ENCODE measurements at places on chromosomes 1 and 21.

DNA sequence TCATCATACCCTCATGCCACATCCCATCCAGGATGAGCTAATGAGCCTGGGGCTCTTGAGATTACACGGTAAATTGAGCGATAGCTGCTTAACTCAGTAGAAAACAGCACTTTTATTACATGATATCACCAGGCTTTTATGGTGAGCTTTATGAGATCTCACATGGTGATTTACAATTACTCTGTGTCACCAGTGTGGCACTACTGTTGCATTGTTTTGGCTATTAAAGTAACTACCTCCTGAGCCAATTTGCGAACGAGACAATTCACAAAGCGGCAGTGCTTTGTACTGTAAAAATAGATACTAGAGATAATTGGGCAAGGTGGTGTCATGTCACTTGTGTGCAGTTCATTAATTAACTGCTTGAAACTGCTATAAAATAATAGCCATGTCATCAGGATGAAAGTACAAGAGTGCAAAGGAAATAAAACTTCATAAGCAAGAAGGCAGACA lies 767.7 kb upstream of the ADGRL2 start:
- DNase-seq = no peak

DNA sequence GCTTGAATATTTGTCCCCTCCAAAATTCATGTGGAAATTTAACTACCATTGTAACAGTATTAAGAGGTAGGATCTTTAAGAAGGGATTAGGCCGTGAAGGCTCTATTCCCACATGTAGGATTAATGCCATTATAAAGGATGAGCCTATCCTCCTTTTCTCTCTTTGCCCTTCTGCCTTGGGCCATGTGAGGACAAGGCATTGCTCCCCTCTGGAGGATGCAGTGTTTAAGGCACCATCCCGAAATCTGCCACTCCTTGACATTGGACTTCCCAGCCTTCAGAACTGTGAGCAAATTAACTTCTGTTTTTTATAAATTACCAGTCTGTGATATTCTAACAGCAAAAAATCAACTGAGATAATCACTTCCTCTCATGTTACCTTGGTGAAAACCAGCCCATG lies 124.4 kb downstream of the TOMM20 start:
- DNase-seq = no peak

DNA sequence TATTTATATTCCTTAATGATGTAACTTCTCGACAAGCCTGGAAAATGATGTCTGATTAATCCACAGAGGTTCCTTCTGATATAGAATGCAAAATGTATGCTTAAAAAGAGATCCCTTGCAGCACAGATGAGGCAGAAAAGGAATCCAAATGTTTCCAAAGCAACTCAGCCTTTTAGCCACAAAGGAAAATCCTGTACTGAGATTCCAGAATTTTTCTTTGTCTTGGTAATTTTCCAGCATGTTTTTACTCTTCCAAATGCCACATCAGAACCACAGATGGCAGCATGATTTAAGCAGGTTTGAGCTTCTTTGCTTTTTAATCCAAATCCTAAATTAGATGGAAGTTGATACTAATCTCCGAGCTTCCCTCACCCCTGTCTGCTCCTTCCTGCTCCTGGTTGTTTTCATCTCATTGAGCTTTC lies 176.4 kb upstream of the PALMD start:
- no peak for DNase-seq

DNA sequence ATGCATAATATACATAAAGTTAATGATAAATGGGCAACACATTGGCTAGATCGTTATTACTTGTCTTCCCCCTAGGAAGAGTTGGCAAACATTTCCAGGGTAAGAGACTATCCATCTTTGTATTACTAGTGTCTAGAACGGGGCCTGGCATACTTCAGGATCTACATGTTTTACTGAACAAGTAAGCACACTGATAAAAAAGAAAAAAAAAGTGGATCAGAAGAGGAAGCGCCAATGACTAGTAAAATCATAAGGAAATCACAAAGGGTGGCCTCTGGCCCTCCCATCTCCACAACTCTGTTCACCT lies 482 bp downstream of the TM2D1 start:
- DNase-seq = no peak

GRCh38 chr1:62514746-62515423 lies 78.0 kb downstream of the USP1 start:
- DNase-seq = no peak

DNA sequence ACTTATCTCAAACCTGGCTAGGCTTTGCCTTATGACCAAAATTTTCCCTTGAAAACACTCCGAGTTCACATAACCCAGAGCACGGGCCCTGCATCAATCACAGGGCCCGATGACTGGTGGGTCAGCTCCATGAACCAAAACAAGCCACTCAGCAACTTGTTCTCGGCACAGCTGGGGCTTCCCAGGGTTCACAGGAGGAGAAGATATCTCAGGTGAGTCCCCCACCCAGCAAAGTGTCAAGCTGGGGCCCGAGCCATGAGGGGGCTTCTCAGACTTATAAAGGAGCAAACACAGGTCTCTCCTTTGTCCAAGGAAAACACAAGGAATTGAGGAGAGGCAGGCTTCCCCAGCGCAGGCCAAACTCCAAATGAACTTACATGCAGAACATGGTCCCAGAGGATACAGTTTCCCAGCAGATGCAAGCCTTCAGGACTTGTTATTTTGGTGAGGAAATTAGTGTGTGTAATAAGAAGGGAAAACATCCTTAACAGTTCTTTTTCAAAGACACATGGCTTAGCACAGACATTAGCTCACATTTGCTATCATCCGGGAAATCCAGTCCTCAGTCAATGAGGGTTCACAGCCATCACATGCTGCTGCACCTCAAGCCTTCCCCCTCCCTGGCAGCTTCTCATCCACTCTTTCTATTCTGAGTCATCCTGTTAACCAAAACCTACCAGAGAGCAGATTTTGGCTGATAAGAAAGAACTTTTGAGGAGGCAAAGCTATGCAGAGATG lies 98.1 kb upstream of the NFIA start:
- no peak for DNase-seq

- no peak for DNase-seq
These were observed 62.7 kb downstream of the ADSS2 start for GRCh38 chr1:244388961-244389360.

DNA sequence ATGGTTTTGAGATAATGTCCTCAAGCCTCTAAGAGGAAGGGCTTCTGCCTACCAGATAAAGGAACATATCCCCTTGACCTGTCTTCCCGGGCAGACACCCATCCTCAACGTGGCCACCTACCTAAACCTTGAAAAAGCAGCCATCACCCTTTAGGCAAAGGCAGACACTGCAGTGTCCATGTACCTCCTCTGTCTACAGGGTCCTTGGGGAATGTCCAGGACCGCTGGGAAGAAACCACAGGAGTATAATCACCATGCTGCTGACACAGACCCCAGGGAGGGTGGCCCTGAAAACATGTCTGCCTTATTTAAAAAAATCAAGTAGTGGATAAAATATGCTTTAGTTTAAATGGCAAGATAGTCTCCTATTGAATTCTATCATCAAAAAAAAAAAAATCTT lies 16.6 kb downstream of the BCAR3 start:
- no peak for DNase-seq

DNA sequence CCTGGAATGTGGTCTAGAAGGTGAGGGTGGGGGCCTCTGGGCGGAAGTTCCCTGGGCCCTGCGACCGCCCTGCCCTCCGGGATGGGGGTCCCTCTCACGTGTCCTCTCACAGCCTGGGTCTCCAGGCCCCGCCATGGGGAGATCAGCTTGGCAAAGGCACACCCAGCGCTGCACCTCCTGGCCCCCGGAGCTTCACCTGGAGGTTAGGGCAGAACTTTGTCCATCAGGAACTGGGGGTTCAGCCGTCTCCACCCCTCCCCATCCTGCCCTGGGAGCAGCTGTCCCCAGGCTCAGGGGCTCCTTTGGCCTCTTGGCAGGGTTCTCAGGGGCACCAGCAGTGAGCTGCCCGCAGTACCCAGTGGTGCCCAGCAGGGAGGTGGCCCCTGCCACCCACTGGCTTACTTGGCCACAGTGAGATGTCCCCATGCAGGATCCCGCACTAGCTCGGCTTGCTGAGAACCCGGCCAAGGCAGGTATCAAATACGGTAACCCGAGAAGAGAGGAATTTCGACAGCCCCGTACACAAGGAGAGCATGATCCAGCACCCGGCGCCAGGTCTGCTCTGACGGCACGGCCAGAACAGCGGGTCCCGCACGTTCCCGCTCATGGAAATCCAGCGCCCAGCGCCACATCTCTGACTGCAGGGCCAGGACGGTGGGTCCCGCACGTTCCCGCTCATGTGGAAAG lies 36.7 kb downstream of the RRP1 start:
- no peak for DNase-seq

DNA sequence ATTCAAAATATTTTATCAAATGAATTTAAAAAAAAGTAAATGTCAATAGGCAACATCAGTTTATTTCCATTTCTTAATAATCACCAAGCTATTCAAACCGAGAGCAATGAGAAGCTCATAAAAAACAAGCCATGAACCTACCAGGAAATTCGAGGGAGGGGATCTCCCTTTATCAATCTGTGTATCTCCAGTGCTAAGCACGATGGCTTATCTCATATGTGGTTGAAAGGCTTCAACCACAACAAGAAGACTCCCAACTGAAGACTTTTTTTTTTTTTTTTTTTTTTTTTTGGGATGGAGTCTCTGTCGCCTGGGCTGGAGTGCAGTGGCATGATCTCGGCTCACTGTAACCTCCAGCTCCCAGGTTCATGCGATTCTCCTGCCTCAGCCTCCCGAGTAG lies 833.3 kb downstream of the USP25 start:
- DNase-seq = no peak

GRCh38 chr21:46561445-46562090 lies 43.3 kb downstream of the S100B start:
- DNase-seq = no peak

DNA sequence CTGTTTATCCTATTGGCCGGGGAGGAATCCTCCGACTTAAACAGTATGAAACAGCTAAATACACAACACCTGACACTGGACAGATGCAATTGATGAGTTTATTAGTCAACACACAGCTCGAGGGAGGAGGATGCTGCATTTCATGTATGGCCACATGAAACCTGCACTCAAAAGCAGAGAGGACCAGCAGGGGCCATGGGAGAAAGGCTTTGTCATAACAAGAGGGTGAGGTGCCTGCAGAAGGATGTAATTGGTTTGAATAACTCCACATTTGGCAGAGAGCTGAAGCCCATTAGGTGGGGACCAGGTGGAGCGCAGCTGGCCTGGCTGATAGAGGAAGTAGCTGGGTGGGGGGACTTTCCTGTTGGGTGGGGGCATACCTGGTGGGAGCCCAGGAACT lies 599.1 kb downstream of the PTPRU start:
- DNase-seq = peak; percentile 70

GRCh38 chr1:53512807-53513755 lies 53.9 kb downstream of the DMRTB1 start:
- no peak for DNase-seq

GRCh38 chr1:172533513-172534151 lies 682 bp downstream of the SUCO start:
- peak; percentile 38 for DNase-seq
